Activated naive CD4-positive, alpha-beta T cell treated with anti-CD3 and anti-CD28 coated beads, Interleukin-2, amount 10 ng/mL, durations not matched to agents 5 hours and 36 hours (primary cell): ENCODE measurements at places on chromosomes 6 and 20. TPM values are rescaled to one million over a fixed set of nuclear protein-coding genes. Genes with fewer than 3 reads are reported as not detected.

Gene CDC25B
- total RNA-seq, result 345 TPM

Gene HSPA12B
- total RNA-seq, result not detected

Gene CDH4
- 0.07 TPM for total RNA-seq

Gene MDFI
- total RNA-seq, result not detected

Gene FGD2
- total RNA-seq, result 0.86 TPM
